Stimulated activated CD4-positive, alpha-beta T cell treated with anti-CD3 and anti-CD28 coated beads, Interleukin-15, amount 100 ng/mL, for 1 hour (primary cell): ENCODE measurements at places on chromosomes 3 and 15.

- DNase-seq: no peak
Observed at GRCh38 chr15:74821091-74821789, 5.2 kb upstream of the CPLX3 start.

- DNase-seq: no peak
Observed at GRCh38 chr3:177681156-177681555, 483.9 kb upstream of the TBL1XR1 start.

DNA sequence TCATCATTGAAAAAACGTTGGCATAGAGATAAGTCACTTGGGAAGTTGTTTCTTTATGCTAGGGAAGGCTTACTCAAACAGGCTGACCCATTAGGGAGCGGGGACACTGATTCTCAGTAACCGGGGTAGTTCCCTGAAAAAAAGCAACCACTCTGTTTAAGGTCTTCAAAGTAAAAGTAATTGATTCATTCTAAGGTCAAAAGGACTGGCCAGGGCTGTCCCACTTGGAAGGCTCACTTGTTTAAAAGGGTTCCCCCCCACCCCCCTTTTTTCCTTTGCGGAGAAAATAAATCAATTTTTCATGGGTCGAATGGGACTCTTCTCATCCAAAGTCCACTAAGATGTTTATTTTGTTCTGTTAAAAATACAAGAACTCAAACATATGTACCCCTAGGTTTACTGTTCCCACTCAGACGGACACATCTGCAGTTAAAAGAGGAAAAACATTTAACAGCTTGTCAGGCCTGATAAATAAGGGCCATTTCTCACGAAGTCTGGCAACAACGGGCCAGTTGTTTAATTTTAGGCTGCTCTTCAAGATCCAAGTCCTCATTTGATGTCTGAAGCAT is 53.0 kb downstream of the ARHGEF3 start:
- DNase-seq: no peak

- DNase-seq: no peak
Observed at GRCh38 chr3:189586941-189587663, 44.1 kb upstream of the TP63 start.

DNA sequence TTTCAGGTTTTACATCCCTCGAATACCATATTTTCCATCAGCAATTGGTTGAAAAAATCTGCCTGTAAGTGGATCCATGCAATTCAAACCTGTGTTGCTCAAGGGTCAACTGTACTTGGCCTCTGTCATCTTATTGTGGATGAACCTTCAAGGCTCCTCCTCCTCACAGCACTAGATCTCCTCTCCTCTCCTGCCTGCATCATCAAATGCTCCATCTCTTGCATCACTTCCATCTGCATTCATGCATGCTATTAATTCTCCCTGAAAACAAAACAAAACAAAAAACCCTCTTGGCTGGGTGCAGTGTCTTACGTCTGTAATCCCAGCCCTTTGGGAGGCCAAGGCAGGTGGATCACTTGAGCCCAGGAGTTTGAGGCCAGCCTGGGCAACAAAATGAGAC is 10.1 kb downstream of the BCL2L10 start:
- DNase-seq: no peak

GRCh38 chr15:66673410-66674322 is 28.4 kb upstream of the SMAD6 start:
- DNase-seq: no peak

DNA sequence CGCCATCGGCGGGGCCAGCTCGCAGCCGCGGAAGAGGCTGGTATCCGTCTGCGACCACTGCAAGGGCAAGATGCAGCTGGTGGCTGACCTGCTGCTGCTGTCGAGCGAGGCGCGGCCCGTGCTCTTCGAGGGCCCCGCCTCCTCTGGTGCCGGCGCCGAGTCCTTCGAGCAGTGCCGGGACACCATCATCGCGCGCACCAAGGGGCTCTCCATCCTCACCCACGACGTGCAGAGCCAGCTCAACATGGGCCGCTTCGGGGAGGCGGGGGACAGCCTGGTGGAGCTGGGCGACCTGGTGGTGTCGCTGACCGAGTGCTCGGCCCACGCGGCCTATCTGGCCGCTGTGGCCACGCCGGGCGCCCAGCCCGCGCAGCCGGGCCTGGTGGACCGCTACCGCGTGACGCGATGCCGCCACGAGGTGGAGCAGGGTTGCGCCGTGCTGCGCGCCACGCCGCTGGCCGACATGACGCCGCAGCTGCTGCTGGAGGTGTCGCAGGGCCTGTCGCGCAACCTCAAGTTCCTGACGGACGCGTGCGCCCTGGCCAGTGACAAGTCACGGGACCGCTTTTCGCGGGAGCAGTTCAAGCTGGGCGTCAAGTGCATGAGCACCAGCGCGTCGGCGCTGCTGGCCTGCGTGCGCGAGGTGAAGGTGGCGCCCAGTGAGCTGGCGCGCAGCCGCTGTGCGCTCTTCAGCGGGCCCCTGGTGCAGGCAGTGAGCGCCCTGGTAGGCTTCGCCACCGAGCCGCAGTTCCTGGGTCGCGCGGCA is 1.8 kb downstream of the TLNRD1 start:
- DNase-seq: no peak

- no peak for DNase-seq
Observed at GRCh38 chr3:152026033-152026556, 152.7 kb downstream of the SUCNR1 start.

- no peak for DNase-seq
Observed at GRCh38 chr15:71011503-71012155, 103.6 kb upstream of the THSD4 start.

DNA sequence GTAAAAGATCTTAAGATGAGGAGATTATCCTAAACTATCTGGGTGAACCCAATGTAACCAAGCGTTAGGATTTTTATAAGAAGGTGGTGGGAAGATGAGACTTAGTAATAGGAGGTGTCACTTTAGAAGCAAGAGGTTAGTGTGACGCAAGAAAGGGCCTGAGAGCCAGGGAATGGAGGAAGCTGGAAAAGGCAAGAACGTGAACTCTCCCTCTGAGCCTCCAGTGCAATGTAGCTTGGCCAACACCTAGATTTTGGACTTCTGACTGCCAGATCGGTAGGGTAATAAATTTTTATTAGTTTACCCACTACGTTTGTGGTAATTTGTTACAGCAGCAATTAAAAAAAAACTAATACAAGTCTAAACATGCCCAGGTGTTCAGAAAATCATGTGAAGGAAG is 20.8 kb upstream of the CNTN6 start:
- no peak for DNase-seq

- DNase-seq: no peak
Observed at GRCh38 chr3:72678867-72679266, 169.4 kb downstream of the SHQ1 start.

DNA sequence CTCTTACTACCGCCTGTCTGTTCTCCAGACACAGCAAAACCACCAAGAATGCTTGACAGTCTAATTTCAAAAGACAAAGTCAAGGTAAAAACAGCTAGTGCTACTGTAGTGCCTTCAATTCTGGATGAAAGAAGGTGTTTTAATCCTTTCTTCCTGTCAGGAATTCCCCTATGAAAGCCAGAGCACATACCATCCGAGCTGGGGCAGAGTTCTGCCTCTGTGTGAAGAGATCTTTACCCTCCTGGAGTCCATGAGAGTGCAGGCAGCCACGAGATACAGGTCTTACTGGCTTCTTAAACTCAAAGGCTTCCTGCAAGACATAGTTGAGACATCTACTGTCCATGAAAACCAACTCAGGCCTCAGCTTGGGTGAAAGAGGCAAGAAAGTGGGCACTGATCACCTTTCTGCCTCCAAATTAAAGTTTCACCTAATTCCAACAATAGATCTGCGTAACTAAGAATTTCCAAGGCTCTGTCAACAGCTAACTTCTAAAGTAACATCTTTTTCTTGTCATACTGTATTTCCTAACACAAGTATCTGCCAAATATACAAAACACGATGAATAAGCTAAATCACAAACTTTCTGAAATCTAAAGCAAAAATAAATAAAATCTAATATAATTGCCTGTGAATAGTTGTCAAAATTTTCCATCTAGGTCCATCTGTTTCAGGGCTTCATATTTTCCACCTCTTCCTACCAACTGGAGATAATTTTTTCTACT is 7.5 kb downstream of the CDC25A start:
- DNase-seq: no peak

- DNase-seq: no peak
Observed at GRCh38 chr3:53817809-53818208, 28.4 kb downstream of the CHDH start.

GRCh38 chr15:73631915-73632669 is 1.1 kb downstream of the NPTN start:
- DNase-seq: no peak

- no peak for DNase-seq
Observed at GRCh38 chr3:123430266-123430665, 18.6 kb downstream of the ADCY5 start.

DNA sequence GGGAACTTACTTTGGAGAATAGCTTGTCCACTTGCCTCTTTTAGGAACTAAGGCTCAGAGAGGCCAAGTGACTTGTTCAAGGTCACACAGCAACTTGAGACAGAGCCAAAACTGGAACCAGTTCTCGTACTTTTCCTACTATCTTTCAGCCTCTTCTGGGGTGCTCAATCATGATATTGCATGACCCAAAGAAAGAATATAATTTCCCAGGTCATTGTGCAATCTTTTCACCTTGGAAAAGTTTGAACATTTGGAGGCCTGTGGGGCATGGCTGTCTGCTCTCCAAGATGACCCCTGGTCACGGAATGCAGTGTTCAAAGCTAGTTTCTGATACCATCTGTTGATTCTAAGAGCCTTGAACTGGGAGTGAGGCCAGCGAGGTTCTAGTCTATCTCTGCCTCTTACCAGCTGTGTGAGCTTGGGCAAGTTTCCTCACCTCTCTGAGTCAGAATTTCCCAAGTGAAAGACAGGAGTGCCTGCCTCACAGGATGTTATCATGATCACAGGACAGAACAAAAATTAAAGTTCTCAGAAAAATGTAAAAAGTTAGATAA is 89.7 kb downstream of the BDH1 start:
- DNase-seq: no peak

- no peak for DNase-seq
Observed at GRCh38 chr3:126873416-126873815, 109.5 kb upstream of the PLXNA1 start.

GRCh38 chr15:96262549-96263489 is 67.7 kb upstream of the NR2F2 start:
- DNase-seq: no peak

DNA sequence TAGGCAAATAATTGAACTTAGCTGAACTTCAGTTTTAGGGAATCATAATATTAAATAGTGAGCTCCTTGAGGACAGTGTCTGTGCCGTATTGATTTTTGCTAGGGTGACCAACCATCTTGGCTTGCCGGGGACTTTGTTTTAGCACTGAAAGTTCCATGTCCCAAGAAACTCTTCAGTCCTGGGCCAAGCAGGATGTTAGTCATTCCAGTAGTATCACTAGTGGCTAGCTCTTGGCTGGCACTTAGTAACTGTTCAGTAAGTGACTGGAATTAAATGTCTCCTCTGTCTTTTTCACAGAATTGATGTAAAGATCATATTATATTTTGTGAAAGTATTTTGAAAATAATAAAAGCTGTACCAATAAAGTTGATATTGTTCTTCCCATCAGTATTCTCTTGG is 42.3 kb downstream of the RSRC1 start:
- no peak for DNase-seq

GRCh38 chr3:37162501-37163245 is 11.7 kb downstream of the LRRFIP2 start:
- no peak for DNase-seq

GRCh38 chr15:28114721-28115622 is 15.9 kb upstream of the OCA2 start:
- DNase-seq: no peak

DNA sequence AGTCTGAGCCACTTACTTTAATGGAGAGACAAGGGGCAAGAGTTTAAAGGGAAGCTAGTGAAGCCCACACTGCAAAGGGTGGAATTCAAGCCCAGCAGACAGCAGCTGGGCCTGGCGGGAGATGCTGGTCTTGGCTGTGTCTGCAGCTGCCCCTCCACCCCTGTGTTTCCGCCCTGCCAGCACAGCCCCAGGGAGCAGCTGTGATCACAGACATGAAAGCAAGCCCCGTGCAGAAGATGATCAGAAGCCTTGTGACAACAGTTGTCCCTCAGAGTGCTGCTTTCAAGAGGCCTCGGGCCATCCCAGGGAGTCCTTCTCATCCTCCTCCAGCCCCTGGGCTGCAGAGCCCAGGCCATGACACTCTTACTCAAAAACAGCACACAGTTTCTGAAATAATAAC is 24.1 kb upstream of the SLC6A1 start:
- DNase-seq: no peak

- no peak for DNase-seq
Observed at GRCh38 chr3:185724251-185724650, 100.6 kb downstream of the IGF2BP2 start.

- no peak for DNase-seq
Observed at GRCh38 chr15:75751891-75752290, 39.2 kb upstream of the CSPG4 start.

- no peak for DNase-seq
Observed at GRCh38 chr3:184761976-184762375, 50.0 kb upstream of the VPS8 start.

DNA sequence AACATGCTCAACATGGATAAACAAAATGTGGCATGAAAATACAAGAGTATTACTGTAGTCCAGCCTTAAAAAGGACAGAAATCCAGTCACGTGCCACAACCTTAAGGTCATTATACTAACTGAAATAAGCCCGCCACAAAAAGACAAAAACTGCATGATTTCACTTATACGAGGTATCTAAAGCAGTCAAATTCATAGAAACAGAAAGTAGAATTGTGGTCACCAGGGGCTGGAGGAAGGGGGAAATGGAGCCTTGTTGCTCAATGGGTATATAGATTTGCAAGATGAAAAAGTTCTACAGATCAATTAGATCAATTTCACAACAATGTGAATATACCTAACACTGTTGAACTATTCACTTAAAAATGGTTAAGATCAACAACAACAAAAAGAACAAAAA is 7.4 kb downstream of the GLB1 start:
- no peak for DNase-seq

DNA sequence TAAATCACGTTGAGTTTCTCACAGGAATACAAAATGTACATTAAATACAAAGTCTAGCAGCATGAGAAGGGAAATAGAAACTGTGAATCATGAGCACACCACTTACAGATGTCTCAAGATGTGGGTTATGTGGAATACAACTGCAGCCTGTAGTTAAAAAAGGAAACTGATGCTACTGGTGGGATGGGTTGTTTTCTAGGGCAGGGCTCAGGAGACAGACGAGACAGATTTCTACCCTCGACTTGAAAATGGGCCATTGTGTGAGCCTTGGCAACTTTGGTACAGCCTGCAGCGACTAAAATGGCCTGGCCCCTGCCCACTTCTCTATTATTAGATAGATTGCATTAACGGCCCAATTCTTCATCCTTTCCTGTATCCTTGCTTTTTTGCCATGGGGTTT is 293.1 kb downstream of the SUCLG2 start:
- DNase-seq: no peak

DNA sequence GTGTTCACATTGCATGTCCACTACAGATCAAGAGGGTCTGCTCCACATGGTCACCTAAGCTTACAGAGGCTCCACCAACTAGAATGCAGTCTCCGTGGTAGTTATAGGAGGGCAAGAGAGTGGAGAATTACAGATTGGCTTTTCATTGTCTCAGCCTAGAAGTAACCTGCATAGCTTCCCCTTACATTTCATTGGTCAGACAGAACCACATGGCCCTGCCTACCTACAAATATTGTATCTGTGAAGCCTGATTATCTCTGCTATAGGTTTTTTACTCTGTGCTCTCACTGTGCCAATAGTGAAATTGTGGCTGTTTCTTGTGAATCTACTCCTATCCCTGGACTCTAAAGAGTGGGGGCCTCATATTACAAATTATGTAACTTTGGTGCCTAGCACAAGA is 2.5 kb upstream of the TLNRD1 start:
- DNase-seq: no peak

- no peak for DNase-seq
Observed at GRCh38 chr3:78260388-78260787, 1220.5 kb downstream of the ROBO2 start.
